ENCODE measurements at places on chromosomes 2 and 18.

DNA sequence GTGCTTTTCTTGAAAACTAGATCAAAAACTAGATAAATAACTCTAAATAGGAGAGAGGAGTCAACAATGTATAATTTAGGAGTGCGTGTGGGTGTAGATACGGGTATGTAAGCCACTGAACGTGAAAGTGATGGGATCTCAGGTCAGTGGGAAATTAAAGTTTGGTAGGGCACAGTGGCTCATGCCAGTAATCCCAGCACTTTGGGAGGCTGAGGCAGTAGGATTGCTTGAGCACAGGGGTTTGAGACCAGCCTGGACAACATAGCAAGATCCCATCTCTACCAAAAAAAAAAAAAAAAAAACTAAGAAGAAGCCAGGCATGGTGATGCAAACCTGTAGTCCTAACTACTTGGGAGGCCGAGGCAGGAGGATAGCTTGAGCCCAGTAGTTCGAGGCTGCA lies 247.1 kb downstream of the ANAPC1 start:
- peaks cover 18% of the 10 kb centered on the region for H3K4me1 ChIP-seq
- no peaks in the 10 kb centered on the region for H3K36me3 ChIP-seq
- H3K4me3 ChIP-seq: no peak overlapping the region
- DNase-seq: no peak
- no peak overlapping the region for H3K27ac ChIP-seq

- H3K27me3 ChIP-seq: no peaks in the 10 kb centered on the region
- H3K4me1 ChIP-seq: no peaks in the 10 kb centered on the region
- no peaks in the 10 kb centered on the region for H3K36me3 ChIP-seq
- H3K27ac ChIP-seq: no peak overlapping the region
- no peak for DNase-seq
- no peak overlapping the region for H3K4me3 ChIP-seq
Observed at GRCh38 chr2:239803766-239804115, 221.4 kb downstream of the NDUFA10 start.

DNA sequence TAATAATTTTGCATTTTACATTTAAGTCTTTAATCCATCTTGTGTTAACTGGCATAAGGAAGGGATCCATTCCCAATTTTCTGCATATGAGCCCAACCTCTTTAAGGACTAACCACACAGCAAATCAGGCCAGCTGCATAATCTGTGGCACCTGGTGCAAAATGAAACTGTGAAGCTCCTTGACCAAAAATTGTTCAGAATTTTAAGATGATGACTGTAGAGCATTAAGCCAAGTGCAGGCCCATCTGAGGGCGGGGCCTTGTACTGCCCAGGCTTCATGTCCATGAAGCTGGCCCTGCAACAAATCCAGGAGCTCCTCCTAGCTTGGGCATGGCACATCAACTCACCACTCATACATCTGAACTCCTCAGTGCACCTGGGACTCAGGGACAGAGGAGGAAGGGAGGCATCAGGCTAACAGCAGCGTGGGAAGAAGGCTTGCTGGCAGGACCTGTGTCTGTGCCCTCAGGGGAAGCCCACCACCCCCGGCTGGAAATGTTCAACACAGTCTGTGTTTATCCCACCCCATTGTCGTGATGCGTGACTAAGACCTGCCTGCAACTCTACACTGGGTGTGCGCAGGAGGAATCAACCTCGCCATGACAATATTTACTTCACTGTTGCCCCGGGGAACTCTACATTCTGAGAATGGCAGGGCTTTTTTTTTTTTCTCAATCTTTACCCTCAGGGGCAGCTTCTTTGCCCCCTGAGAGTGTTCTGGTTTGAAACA lies 128.9 kb upstream of the SIX2 start:
- no peak overlapping the region for H3K27ac ChIP-seq
- H3K27me3 ChIP-seq: peaks cover 2% of the 10 kb centered on the region
- no peaks in the 10 kb centered on the region for H3K4me1 ChIP-seq
- H3K4me3 ChIP-seq: no peak overlapping the region

- no peaks in the 10 kb centered on the region for H3K4me1 ChIP-seq
- H3K4me3 ChIP-seq: no peak overlapping the region
- H3K27me3 ChIP-seq: peaks cover 2% of the 10 kb centered on the region
- H3K27ac ChIP-seq: no peak overlapping the region
- H3K36me3 ChIP-seq: no peaks in the 10 kb centered on the region
- no peak for DNase-seq
Observed at GRCh38 chr18:5420906-5421305, 122.9 kb downstream of the EPB41L3 start.

- no peaks in the 10 kb centered on the region for H3K27me3 ChIP-seq
- peak; percentile 43 for DNase-seq
- H3K4me3 ChIP-seq: peak overlapping the region; percentile 43
- H3K36me3 ChIP-seq: no peaks in the 10 kb centered on the region
- H3K4me1 ChIP-seq: peaks cover 34% of the 10 kb centered on the region
- peak overlapping the region; percentile 67 for H3K27ac ChIP-seq
Observed at GRCh38 chr2:64987001-64987955, 1.9 kb upstream of the SLC1A4 start.

DNA sequence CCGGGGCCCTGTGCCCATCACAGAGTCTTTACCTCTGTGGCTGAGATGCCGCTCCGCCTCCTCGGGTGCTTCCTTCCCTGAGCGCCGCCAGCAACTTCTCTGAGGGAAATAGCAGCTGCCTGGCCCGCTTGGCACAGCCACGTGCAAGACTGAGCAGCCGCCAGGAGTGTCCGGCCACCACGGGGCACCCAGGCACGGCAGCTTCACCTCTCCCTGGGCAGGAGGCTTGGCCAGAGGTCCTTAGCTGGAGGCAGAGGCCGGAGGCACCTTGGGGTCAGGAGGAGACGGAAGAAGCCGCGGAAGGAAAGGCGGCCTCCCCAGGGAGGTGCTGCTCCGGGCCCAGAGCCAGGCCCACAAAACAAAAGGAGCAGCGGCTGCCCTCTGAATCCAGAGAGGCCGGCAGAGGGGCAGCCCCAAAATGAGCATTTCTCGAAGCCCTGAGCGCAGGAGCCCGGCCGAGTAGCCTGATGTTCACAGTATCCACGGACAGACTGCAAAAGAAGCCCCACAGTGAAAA lies 6.0 kb upstream of the LIMS2 start:
- no peak overlapping the region for H3K27ac ChIP-seq
- H3K4me1 ChIP-seq: no peaks in the 10 kb centered on the region
- DNase-seq: no peak
- no peak overlapping the region for H3K4me3 ChIP-seq
- H3K36me3 ChIP-seq: no peaks in the 10 kb centered on the region

GRCh38 chr2:150023663-150024062 lies 436.1 kb upstream of the MMADHC start:
- no peak overlapping the region for H3K4me3 ChIP-seq
- DNase-seq: no peak
- no peak overlapping the region for H3K27ac ChIP-seq
- H3K27me3 ChIP-seq: no peaks in the 10 kb centered on the region
- no peaks in the 10 kb centered on the region for H3K36me3 ChIP-seq

- no peak for DNase-seq
- H3K4me3 ChIP-seq: no peak overlapping the region
- H3K4me1 ChIP-seq: no peaks in the 10 kb centered on the region
- H3K27ac ChIP-seq: no peak overlapping the region
- no peaks in the 10 kb centered on the region for H3K36me3 ChIP-seq
Observed at GRCh38 chr2:236798491-236798890, 228.9 kb downstream of the ACKR3 start.

DNA sequence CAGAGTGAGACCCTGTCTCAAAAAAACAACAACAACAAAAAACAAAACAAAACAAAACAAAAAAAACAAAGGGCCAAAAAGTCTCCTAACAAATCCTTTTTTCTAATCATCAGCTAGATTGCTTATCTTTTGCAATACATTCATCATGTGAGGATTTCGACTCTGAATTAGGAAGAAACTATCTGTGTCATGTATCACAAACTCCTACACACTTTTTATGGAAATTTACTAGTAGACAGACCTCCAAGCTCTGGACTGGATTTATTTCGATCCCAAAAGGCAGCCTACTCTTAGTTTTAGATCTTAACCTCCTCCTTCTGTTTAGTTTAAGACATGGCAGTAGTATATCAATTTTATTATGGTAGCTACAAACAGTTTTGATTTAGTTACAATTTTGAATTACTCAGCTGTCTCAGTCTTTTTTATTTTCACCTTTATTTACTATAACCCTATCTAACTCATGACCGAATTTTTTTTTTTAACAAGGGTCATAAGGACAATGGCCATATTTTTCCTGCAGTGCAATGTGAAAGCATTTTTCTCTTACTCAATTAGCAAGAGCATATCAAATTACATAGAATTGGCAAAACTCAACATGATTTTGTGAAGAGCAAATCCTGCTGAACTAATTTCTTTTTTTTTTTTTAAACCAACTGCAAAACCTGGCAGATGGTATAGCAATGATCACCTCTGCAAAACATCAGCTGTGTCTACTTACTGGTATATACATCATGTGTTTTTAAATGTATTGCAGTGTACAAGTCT lies 10.7 kb upstream of the CCDC88A start:
- H3K27ac ChIP-seq: no peak overlapping the region
- no peaks in the 10 kb centered on the region for H3K4me1 ChIP-seq

GRCh38 chr2:46117994-46118393 lies 179.2 kb upstream of the EPAS1 start:
- no peaks in the 10 kb centered on the region for H3K36me3 ChIP-seq
- no peak overlapping the region for H3K27ac ChIP-seq
- no peak overlapping the region for H3K4me3 ChIP-seq
- DNase-seq: no peak

DNA sequence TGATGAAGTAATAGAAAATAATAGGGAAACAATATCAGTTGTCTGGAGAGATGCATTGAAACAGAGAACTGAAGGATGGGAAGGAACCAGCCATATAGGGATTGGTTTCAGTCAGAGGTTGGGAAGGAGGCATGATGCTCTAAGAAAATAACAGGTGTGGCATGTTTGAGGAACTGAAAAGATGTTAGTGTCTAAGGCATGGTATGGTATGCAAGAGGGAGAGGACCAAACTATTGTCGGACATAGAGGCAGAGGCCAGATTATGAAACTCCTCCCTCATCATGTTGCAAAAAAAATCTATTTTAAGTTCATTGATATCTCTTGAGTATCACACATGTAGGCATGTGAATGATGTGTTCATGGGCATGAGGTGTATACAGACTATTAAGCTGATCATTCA lies 48.9 kb upstream of the EMILIN2 start:
- no peak overlapping the region for H3K4me3 ChIP-seq
- H3K27ac ChIP-seq: no peak overlapping the region
- no peaks in the 10 kb centered on the region for H3K27me3 ChIP-seq
- H3K36me3 ChIP-seq: peaks cover 93% of the 10 kb centered on the region

DNA sequence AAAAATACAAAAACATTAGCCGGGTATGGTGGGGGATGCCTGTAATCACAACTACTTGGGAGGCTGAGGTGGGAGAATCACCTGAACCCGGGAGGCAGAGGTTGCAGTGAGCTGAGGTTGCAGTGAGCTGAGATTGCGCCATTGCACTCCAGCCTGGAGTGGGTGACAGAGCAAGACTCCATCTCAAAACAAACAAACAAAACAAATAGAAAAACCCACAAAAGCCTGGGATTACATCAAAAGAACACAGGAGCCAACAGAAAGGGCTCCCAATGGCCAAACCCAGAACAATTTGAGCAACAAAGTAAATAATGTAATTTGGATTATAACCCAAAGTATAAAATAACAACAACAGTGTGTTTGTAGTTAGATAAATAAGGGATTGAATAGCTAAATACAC lies 159.8 kb downstream of the UXS1 start:
- no peak overlapping the region for H3K27ac ChIP-seq
- no peaks in the 10 kb centered on the region for H3K4me1 ChIP-seq
- H3K4me3 ChIP-seq: no peak overlapping the region

DNA sequence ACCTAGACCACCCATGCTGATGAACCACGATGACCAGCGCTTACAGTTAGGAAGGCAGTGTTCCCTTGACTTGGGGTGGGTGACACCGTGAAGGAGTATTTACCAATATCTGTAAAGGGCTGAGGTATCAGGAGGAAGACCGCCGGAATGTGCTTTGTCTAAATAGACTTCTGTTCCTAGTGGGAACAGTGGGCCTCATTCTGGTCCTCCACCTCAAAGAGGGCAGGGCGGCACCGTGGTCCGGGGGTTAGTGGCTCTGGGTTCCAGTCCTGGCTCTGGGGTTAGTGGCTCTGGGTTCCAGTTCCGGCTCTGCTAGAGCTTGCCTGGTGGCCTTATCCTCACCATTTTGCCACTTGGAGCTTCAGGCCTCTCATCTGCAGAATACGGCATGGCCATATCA lies 91.6 kb upstream of the SMAD2 start:
- H3K36me3 ChIP-seq: no peaks in the 10 kb centered on the region
- DNase-seq: no peak
- H3K4me1 ChIP-seq: no peaks in the 10 kb centered on the region

DNA sequence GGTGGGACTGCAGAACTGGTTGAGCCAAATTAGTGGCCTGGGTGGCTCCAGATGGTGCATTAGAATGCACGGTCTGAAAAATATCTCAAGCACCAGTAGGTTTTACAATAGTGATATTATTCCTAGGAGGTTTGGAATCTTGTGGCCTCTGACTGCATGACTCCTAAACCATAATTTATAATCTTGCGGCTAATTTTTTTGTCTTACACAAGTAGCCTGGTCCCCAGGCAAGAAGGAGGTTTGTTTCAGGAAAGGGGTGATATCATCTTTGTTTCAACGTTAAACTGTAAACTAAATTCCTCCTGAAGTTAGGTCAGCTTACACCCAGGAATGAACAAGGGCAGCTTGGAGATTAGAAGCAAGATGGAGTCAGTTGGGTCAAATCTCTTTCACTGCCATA lies 98.9 kb upstream of the ARL4C start:
- DNase-seq: no peak
- no peaks in the 10 kb centered on the region for H3K27me3 ChIP-seq
- no peak overlapping the region for H3K27ac ChIP-seq

DNA sequence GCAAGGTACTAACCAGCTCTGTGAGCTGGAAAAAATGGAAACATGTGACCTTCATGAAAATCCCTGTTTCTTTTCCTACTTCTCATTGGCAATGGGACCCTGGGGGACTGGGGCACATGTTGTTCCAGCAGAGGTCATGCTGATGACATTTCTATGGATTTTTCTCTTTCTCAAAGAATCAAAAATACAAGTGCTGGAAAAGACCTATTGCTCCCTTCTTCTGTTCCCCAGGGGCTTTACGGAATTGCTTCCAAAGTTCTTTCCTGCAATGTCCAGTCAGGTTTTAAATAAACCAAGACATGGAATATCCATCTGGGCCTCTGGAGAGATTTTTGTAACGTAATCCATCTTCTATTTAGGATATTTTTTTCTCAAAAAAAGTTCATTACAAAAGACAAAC lies 1006.1 kb upstream of the CELF4 start:
- H3K27me3 ChIP-seq: no peaks in the 10 kb centered on the region
- no peak for DNase-seq
- no peak overlapping the region for H3K27ac ChIP-seq
- no peak overlapping the region for H3K4me3 ChIP-seq
- no peaks in the 10 kb centered on the region for H3K36me3 ChIP-seq

GRCh38 chr2:151106805-151107506 lies 154.7 kb downstream of the RBM43 start:
- H3K36me3 ChIP-seq: no peaks in the 10 kb centered on the region
- no peaks in the 10 kb centered on the region for H3K4me1 ChIP-seq
